ENCODE measurements at places on chromosomes 5 and 9.

- no peak for DNase-seq
These were observed 76.4 kb upstream of the DPYSL3 start for GRCh38 chr5:147586221-147586620.

- no peak for DNase-seq
These were observed 171.0 kb downstream of the TRIO start for GRCh38 chr5:14313986-14314690.

GRCh38 chr5:171762021-171762608 is 23.5 kb upstream of the SMIM23 start:
- no peak for DNase-seq

- no peak for DNase-seq
These were observed 412 bp downstream of the IZUMO3 start for GRCh38 chr9:24545285-24545684.

GRCh38 chr5:166963596-166963995 is 1327.8 kb upstream of the WWC1 start:
- no peak for DNase-seq

- DNase-seq, result no peak
These were observed 17.2 kb downstream of the HK3 start for GRCh38 chr5:176881816-176882566.

- no peak for DNase-seq
These were observed 1041.0 kb downstream of the TLE1 start for GRCh38 chr9:80648336-80648735.

DNA sequence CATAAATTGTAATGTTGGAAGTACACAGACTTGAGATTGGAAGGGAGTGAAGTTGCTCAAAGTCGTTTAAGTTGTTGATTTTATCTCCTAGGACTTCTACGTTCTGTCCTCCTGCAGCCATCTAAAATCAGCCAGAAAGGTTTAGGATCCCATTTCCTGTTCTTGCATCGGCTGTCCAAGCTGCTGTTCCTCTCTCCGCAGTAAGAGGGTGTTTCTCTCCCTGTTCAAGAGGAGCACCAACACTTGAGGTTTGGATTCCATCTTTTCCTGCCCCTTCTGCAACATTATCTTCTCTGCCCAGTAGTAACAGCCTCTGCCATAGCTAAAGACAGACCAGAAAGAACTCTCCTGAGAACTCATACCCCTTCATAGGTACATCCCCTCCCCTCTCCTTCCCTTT is 373.4 kb downstream of the GADD45G start:
- no peak for DNase-seq

DNA sequence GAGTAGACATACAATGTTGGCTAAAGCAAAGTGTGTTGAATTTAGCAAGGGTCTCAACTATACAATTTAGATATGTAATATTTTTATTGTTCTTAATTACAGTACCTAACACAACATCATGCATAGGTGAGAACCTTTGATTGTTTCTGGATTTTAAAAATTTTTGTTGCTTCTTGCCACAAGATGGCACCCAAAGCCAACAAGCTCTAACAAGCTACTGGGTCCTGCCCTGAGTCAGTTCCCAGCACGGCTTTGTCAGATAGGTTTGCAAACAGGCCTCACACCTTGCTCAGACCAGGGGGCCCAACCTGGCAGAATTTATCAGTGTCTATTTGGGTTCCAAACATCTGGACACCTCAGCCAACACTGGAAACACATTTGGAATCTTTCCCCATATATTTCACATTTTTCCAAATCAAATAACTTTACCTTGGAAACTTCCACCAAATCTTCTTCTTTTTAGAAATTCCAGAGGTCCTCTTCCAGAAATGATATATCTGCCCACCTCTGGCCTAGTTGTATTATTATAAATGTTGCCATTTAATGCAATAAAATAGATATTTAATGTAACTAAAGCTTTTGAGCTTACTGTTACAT is 49.5 kb upstream of the EGFLAM start:
- DNase-seq, result no peak

GRCh38 chr9:133944746-133945135 is 47.4 kb downstream of the VAV2 start:
- no peak for DNase-seq

DNA sequence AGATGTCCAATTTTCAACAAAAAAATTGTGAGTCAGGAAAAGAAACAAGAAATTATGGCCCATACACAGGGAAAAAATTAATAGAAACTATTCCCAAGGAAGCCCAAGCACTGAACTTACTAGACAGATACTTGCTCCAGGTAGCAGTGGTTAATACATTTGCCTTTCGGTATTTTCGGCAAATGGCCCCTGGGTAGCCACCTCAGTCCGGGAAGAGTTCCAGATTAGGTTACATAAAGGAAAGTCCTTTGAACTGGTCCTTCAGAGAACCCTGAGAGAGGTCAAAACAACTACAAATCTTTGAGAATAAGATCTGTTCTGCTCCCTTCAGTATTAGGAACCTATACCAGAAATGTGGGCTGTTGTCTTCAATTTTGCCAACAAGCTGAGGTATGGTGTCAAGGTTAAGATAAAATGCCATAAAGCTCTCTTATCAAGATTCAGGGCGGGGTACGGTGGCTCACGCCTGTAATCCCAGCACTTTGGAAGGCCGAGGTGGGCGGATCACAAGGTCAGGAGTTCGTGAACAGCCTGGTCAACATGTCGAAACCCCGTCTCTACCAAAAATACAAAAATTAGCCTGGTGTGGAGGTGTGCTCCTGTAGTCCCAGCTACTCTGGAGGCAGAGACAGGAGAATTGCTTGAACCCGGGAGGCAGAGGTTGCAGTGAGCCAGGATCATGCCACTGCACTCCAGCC is 343.4 kb downstream of the CWC27 start:
- no peak for DNase-seq

DNA sequence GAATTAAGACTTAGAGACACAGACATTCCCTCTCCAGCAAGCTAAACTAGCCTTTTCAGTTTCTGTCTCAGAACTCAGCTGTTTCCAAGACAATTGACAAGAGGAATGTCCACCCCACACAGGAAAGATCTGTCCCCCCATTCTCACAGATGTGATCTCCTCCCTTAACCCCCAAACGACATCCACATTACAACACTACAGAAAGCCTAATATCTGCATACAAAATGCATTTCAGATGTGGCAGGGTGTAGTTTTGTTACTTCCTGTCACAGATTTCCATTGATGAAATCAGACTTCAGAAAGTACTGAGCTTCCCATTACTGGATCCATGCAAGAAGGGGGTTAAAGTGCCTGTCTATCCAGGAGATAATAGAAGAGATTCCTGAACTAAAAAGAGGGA is 2.9 kb upstream of the ARSI start:
- DNase-seq, result no peak

DNA sequence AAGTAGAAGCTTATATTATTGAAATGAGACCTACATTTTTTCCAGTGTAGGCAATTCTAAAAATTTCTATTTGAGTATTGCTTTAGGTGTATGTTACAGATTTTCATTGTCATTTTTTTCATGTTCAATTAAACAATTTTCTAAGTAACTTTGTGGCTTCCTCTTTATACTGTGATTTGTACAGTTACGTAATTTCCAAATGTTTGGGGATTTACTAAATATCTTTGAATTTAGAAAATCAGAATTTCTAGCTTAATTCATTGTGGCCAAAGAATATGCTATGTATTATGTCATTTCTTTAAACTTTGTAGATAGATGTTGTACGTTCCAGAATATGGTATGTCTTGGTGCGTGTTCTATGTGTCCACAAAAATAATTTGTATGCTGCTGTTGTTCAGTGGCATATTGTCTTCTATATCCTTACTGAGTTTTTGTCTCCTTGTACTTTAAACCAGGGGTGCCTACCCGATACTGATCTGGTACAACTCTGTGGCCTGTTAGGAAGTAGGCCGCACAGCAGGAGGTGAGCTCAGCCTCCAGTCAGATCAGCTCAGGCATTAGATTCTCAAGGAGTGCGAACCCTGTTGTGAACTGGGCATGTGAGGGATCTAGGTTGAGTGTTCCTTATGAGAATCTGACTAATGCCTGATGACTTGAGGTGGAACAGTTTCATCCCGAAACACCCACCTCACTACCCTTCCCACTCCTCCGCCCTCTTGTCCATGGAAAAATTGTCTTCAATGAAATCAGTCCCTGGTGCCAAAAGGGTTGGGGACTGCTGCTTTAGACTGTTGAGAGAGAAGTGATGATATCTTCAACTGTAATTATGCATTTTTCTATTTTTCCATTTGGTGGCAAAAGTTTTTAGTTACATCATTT is 63.5 kb downstream of the UBE2R2 start:
- DNase-seq, result no peak

DNA sequence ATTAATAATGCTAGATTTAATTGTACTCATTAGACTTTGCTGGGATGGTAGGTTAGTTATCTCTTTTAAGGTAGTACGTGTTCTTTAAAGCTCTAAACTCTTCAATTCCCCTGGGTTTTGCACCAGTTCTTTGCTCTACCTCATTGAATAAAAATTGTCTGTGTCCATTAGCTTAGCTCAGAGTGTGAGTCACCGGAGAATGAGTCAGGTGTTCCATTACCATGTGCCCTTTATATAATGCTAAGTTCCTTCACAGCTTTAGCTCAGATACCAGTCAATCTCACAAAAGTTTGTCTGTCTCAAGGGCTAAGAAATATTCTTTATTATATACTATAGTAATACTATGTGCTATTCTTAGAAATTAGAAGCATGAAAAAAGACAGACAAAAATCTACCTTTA is 339.4 kb downstream of the PRELID2 start:
- DNase-seq, result no peak

- DNase-seq, result no peak
These were observed 22.2 kb upstream of the ZNF366 start for GRCh38 chr5:72529383-72529782.

DNA sequence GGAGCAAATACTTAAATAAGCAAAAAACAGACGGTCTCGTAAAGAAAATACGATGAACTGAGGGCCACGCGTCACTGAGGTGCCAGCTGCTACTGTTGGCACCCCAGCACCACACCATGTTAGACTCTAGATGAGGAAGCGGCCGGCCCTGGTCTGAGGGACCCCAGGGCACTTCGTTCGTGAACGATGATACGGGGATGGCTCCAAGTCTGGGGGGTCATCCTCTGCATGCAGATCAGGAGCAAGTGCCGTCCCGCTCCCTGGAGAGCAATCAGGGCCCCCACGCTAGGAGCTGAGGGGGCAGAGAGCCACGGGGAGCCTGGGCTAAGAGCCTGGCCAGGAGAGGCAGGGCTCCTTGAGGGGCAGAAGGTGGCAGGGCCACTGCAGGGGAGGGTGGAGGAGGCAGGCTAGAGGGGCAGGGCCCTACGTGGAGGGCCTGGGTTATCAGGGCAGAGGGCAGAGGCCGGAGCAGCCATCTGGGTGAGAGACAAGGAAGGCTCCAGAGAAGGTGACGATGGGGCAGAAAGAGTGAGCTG is 24.1 kb downstream of the SARDH start:
- no peak for DNase-seq

DNA sequence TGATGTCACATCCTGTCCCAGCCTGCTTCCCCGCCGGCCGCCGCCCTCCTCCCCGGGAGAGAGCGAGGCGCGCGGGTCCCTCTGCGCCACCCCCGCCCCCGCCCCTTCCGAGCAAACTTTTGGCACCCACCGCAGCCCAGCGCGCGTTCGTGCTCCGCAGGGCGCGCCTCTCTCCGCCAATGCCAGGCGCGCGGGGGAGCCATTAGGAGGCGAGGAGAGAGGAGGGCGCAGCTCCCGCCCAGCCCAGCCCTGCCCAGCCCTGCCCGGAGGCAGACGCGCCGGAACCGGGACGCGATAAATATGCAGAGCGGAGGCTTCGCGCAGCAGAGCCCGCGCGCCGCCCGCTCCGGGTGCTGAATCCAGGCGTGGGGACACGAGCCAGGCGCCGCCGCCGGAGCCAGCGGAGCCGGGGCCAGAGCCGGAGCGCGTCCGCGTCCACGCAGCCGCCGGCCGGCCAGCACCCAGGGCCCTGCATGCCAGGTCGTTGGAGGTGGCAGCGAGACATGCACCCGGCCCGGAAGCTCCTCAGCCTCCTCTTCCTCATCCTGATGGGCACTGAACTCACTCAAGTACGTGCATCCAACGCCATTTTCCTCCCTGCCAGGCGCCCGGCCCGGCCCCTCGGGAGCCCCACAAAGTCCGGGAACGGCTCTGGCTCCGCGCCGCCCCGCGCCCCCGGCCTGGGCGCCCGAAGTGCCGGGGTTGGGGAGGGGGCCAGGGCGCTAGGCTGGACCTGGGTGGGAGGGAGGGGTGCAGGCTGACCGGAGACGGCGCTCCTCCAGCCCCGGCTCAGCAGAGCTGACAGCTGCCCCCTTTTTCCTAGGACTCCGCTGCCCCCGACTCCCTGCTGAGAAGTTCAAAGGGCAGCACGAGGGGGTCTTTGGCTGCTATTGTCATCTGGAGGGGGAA is 12.0 kb upstream of the OLFM1 start:
- no peak for DNase-seq

DNA sequence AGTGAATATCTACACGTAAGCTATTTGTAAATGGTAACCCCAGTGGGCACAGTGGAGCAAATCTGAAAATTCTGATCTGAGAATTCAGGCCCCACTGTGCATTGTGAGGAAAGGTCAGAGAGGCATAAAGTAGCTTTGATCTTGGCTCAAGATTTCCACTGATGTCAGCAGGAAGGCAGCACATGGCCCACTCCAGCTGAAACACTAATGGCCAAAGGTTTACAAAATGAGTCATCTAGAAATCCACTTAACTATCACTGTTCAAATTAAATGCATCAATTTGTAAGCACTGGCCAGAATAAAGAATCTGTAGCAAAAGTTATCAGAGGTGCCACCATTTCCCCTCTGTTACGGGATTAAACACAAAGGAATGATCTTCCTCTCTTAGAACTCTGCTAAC is 191.6 kb downstream of the C9orf152 start:
- DNase-seq, result no peak

DNA sequence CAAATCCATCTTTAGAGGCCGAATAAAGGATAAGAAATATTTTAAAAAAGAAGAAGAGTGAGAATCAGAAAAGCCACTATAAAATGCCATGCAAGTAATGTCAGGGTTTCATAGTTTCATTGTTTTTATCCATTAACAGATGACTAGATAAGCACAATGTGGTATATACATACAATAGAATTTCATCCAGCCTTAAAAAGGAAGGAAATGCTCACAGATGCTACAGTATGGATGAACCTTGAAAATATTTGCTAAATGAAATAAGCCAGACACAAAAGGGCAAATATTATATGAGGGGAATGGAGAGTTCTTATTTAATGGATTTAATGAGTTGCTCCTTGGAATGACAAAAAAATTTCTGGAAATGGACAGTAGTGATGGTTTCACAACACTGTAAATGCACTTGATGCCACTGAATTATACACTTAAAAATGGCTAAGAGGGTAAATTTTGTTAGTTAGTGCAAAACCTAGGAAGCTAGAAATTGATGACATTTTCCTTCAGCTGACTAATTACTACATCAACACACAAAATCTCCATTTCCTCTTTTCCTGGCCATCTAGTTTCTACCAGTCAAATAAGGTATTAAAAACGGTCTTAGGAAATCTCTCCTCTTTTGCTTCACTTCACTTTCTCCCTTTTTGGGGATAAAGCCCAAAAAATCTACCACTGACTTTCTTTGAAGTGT is 86.6 kb downstream of the GNA14 start:
- no peak for DNase-seq

DNA sequence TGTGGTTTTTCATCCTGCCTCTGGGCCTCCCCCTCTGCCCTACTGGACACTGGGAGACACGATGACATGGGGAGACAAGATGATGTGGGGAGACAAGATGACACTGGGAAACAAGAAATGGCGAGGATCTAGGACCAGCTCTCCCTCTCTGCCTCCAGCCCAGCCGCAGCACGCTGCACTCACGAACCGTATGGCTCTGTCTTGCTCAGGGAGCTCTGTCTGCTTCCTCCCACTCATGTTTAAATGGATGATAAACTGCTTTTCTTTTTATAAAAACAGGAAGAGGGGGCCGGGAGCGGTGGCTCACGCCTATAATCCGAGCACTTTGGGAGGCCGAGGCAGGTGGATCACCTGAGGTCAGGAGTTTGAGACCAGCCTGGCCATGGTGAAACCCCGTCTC is 73.7 kb downstream of the SPATA31D1 start:
- DNase-seq, result no peak

Data from stimulated activated naive CD8-positive, alpha-beta T cell treated with anti-CD3 and anti-CD28 coated beads, Interleukin-15, Interleukin-2, amounts not matched to agents 100 U/mL and 50 U/mL, for 24 hours (primary cell).